ENCODE measurements at places on chromosomes 6 and 20.
A peak's percentile ranks its signal among the peaks of the same experiment; 100 is the strongest.

- DNase-seq, result no peak
These were observed 984 bp downstream of the TFAP2C start for GRCh38 chr20:56630086-56630493.

DNA sequence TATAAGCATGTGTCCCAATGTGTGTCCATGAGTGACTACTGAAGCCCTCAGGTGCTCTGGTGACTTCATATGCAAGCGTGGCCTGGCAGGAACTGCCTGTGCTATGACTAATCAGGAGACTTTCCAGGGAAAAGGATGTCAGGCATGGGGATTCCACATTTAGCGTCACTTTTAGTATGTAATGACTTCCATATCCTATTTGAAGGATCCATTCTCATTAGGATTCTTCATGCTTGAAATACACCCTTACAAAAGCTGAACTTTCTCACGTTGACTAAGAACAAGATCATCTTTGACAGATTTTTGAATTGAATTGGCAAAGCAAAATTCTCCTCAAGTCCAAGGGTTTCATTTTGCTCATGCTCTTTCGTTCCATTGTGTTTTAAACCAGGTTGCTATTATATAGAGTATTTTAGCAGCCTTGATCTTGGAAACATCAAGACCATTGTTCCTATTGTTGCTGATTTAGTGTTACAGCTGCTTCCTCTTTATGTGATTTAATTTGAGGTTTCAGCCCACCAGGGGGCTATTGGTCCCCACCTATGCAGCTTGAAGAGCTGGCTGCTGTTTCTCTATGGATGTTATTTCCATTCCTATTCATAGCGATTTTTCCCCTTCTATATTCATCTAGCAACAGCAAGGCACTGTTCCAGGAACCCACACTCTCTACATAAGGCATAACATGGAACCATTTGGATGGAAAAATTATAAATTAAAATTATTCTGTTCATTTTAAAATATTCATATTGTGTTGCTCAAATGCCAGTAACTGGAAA is 418.6 kb downstream of the CDKAL1 start:
- DNase-seq, result no peak

DNA sequence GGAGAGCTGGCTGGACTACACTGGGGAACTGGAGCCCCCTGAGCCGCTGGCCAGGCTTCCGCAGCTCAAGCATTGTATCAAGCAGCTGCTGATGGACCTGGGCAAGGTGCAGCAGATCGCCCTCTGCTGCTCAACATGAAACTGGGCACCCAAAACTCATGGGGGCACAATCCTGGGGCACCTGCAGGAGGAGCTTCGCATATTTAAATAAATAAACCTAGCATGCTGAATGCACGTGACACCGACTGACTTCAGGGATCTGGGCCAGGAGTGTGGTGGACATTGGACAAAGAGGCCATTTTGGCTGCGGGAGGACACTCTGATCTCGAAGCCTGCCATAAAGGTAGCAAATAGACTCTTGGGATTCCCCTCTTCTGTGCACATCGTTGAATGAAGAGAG is 6.8 kb downstream of the SCAND1 start:
- DNase-seq, result no peak

- no peak for DNase-seq
These were observed 7.3 kb upstream of the SNTA1 start for GRCh38 chr20:33450867-33451266.

DNA sequence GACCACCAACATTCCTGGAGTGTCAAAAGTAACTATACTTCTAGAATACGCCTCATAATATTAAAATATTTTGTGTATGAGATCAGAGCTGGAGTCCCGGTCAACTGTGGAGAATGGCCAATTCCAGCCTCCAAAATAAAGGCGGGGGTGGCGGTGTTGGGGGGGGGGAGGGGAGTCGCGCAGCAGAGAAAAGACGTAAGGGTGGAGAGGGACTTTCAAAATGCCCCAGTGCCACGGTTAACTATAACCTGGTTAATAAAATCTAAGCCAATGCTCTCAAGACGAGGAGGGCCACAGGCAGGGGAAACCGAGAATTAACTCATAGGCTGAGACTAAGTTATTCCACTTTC is 1.3 kb downstream of the NUP153 start:
- peak; percentile 33 for DNase-seq

- no peak for DNase-seq
These were observed 14.0 kb upstream of the COL10A1 start for GRCh38 chr6:116139917-116140316.
